SW480 (cell line): ENCODE measurements at places on chromosomes 6 and 20.
A peak's percentile ranks its signal among the peaks of the same experiment; 100 is the strongest.

GRCh38 chr6:24228123-24228522 is 102.1 kb downstream of the NRSN1 start:
- DNase-seq, result no peak

GRCh38 chr6:75751443-75751842 is 2.4 kb downstream of the MYO6 start:
- DNase-seq, result no peak

DNA sequence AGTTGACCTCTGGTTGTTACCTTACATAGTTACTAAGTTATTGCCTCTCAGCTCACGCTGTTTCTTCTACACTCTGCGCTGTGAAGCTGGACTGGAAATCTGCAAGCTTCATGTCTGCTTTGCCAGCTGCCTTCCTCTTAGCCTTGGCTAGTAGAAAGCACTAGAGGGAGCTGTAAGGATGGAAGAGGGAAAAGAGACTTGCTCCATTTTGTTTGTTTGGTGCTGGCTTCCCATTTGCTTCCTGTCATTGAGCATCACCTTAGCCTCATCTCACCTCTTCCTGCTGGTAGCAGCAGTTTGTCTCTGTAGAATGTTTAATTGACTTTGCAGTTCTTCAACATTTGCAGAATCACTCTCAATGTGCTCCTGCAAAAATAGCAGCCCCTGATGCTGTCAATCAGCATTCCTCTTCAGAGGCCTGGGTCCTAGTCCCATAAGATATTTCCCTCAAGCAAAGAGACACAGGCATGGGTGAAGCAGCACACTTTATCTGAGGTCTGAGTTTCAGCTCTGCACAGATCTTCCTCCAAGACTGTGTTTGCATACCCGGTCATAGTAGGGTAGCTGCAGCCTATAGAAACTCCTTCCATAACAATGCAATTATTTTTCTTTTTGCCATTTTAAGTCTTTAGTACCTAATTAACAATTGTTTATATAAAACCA is 302.2 kb upstream of the EPHA7 start:
- peak; percentile 16 for DNase-seq

DNA sequence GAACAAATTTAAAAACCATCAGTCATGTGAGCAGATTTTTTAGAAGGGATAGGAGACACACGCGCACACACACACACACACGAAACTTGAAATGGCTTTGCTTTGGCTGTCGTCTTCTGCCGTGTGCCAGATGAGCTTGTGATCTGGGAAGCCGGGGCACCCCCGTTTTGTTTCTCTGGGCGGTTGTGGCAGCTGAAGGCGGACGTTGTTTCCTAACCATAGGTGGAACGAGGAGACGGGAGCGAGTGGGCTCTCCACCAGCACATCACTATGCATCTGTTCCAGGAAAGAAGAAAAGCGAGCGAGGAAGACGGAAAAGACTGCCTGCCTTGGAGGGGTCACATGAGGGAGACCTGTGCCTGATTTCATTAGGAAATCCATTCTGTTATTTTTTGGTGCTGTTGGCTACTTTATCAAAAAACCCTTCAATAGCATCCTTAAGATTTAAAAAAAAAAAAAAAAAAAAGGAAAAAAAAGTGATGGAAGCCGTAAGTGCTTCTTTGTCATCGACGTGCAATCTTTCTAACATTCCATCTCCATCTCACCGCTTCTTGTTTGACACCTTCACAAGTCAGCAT is 142.1 kb downstream of the DTNBP1 start:
- DNase-seq, result no peak

DNA sequence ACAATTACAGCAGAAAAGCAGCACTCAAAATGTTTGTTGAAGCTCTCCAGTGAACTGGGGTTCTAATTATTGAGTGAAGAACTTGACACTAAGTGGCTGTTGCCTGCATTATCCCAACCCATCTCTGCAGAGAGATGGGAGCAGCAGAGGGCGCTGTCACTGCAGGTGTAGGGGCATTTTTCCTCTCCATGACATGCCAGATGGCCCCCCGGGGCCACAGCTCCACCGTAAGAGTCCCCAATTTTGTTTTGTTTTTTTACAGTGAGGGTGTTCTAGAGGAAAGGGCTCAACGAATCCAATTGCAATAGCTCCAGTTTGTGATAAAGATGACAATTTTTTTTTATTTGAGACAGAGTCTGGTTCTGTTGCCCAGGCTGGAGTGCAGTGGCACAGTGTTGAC is 1.9 kb upstream of the FUCA2 start:
- no peak for DNase-seq

- DNase-seq, result no peak
These were observed 29.1 kb downstream of the SHLD1 start for GRCh38 chr20:5779071-5779900.

GRCh38 chr6:166862287-166862977 is 93.9 kb downstream of the RNASET2 start:
- peak; percentile 18 for DNase-seq

GRCh38 chr6:122494665-122495272 is 23.2 kb upstream of the SERINC1 start:
- no peak for DNase-seq

DNA sequence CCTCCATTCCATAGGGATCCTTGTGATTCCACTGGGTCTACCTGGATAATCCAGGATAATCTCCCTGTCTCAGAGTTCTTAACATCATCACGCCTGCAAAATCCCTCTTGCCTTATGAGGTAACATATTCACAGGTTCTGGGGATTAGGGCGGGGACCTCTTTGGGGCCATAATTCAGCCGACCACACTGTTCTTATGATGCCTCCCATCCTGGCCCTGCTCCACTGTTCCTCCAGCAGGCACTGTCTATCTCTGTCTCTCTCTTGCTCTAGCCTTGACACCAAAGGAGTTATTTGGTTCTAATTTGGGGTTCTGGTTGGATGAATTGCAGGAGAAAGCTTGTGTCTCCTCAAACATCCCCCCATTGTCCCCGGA is 168.1 kb downstream of the NFATC2 start:
- no peak for DNase-seq

- peak; percentile 46 for DNase-seq
These were observed 35.1 kb upstream of the MYL9 start for GRCh38 chr20:36506253-36506652.

- no peak for DNase-seq
These were observed 14.1 kb upstream of the EMILIN3 start for GRCh38 chr20:41380551-41381193.
